ENCODE measurements at places on chromosomes 1 and 21.
A peak's percentile ranks its signal among the peaks of the same experiment; 100 is the strongest.

- no peak for DNase-seq
These were observed 8.0 kb upstream of the CCDC190 start for GRCh38 chr1:162868972-162869371.

DNA sequence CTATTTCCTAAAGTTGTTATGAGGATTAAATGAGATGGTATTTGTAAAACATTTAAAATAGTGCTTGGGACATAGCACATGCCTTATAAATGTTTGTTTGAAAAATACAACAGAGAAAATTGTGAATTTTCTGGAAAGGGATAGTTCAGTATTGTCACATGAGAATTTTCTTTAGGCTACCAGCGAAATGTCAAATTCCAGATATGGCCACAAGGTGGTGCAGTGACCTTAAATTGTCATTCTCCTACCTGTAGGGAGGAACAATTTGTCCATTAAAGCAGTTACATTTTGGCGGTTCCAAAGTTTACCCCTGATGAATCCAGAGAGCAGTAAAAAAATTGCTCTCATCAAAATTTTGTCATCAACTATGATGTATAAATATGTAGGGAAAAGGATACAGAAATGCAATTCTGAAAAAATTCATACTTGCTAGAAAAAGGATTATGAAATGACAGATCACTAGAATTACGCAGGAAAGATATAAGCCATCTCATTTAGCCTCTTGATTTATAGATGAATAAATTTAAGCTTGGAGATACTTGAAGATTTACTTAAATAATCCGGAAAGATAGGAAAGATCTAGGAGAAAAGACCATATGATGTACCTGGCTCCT is 50.2 kb upstream of the TSHB start:
- DNase-seq = peak; percentile 58

GRCh38 chr1:115041654-115042053 is 12.0 kb downstream of the TSHB start:
- no peak for DNase-seq

GRCh38 chr1:17363771-17364170 is 8.2 kb upstream of the PADI6 start:
- no peak for DNase-seq

DNA sequence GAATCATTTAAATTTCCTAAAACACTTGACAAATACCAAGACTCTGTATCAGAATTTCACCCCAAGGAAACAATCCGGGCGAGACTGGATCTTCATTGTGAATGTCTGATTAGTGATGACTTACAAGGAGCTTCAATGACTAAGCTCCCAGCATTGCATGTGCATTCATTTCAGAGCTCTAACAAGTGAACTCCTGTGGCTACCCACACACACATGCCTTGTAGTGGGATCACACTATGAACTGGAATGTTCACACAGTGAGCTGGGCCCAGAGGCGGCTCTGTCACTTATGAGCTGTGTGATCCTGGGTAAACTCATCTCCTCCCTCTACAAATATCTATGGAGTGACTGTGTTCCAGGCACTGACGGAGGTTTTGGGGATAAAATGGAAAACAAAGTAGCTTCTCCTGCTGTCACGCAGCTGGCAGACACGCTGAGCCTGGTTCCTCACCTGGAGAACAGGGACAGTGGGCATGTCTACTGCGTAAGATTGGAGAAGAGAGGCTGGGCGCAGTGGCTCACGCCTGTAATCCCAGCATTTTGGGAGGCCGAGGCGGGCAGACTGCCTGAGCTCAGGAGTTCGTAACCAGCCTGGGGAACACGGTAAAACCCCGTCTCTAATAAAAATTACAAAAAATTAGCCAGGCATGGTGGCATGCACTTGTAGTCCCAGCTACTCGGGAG is 56.9 kb downstream of the CLSTN1 start:
- no peak for DNase-seq

- DNase-seq = no peak
These were observed 22.8 kb downstream of the LDLRAP1 start for GRCh38 chr1:25566176-25566729.

DNA sequence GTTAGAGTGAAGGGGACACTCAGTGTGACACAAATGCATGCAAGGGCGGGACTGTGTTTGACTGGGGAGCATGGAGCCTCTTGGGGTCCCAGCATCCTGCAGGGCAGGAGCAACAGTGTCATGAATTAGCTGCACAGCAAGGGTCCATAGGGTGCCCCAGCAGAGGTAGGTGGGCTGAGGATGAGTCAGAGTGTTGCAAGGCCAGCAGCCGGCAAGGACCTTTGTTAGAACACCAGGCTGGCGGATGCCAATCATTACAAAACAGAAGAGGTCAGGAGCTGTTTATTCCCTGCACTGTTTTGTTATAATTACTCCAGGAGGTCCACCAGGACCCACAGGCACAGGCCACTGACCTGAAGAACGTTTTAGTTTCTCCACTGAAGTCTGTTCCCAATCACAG is 362.2 kb upstream of the DUSP10 start:
- DNase-seq = no peak

DNA sequence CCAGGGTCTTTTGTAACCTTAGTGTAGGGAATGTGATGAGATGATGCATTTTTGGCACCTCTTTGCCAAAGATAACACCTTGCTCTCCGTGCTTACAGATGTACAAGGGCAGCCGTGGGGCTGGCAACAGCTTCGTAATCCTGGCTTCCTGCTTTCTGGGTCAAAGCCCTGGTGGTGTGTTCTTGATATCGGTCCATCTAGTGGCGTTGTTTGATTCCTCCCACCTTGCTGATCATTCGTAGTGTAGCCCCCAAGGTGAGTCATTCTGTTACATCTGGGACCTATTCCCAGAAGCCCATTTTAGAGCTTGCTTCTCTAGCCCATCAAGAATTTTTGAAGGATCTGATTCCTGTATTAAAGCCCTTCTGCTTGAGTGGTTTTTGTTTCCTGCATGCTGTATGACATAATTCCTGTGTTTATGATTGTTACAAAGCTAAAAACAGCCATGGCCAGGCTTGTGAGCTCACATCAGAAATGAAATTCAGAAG is 7.0 kb upstream of the CCT8 start:
- no peak for DNase-seq

- no peak for DNase-seq
These were observed 30.1 kb upstream of the VASH2 start for GRCh38 chr1:212920246-212920645.

DNA sequence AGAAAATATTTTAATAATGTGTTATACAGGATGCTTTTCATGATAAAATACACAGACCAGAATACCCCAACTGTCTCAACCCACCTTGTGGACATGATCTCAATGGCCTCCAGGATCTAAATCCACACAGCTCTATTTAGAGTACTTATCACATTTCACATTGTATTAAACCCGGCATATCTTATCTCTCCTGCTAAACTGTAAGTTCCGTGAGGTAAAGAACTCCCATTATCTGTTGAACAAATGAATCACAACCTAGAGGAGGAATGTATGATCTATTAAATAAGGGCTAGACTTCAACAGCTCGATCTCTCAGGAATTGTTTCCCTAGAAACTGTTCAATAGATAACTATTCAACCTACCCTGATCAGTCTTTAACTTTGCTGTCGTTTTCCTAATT is 6.9 kb downstream of the ETV3 start:
- no peak for DNase-seq

- DNase-seq = no peak
These were observed 61.7 kb upstream of the TNFSF4 start for GRCh38 chr1:173268786-173269277.

DNA sequence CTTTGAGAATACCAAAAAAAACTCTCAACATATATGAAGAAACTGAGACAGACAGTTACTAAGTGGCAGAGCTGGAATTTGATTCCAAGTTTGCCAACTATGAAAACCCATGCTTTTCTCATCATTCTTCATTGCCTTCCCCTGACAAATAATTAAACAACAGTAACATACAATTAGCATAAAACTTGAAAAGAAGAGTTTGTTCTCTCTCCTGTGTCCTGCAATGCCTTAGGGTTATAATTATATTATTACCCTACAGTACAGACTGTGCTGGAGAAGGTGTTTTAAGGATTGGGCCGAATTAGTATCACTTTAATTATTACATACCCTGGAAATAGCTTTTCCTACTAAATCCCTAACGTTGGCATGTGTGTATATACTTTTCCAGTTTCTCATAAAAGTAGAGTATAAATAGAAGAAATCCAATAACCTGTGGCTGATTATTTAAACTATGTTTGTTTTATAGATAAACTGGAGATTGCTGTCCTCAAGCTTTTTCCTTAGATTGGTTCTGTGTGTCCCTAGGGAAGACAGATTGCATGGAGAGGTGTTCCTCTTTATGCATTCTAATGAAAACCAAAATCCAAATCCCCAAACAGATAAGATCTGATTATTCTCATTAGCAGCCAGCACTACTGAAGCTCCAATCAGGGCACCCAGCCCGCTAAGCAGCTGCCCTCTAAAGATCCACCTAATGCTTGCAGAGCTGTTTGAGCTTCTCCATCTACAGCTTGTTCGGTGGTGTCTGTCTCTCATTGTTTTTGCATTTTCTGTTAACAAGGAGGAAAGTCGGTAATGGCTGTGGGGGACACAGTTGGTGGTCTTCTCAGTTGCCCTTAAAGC is 156.3 kb downstream of the TM2D1 start:
- DNase-seq = peak; percentile 15

DNA sequence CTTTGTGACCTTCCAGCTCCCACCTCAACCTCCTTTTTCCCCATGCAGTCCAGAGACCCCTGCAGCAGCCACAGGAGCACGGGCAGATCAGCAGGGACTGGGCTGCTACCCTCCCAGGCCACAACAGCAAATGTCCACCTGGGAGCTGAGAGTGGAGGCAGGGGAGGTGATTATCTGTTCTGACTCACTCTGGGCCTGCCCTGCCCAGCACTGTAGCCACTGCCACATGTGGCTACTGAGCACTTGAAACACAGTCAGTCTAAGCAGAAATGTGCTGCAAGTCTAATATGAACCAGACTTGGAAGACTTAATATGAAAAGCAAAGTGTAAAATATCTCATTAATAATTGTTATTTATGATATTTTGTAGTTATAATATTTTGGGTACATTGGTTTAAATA is 148.9 kb upstream of the VANGL1 start:
- no peak for DNase-seq

- no peak for DNase-seq
These were observed 143.2 kb downstream of the MIS18A start for GRCh38 chr21:32135401-32136363.

GRCh38 chr21:24781146-24781545 is 826.1 kb downstream of the MRPL39 start:
- no peak for DNase-seq

GRCh38 chr1:186541003-186541402 is 80.1 kb upstream of the PDC start:
- DNase-seq = no peak

DNA sequence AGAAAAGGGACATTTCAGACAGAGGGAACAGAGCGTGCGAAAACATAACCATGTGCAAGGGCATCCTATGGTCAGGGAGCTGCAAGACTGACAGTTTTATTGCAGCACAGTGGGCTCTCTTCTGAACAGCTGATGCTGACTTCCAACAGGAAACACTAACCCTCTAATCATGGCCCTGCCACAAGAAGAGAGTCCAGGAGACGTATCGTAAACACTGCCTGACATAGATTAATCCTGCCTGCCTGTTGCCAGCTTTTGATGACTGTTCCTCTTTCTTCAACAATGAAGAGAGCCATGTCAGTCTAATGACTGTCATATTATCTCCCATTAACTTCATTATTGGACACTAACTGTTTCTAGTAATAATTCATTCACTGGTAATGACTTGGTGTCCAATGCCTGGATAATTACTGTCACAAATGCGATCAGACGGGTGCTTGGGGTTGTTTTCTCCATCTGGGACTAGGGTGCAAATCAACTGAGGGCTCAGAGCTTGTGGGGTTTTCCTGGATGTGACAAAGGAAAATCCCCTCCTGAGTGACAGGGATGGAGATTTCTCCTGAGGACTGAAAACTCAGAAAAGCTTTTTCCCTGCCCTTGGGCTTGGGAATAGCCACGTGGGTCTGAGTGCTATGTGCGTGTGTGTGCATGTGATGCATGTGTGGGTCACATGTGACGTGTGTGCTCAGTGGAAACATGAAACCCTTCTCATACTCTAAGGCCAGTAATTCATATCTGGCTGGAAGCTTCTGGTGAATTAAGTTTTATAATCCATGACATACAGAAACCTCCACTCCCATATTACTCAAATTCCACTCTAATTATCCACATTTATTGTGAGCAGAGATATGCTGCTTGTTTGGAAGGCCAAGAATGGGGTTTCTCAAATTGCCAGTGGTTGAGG is 144.0 kb upstream of the PLXNA2 start:
- DNase-seq = peak; percentile 44

DNA sequence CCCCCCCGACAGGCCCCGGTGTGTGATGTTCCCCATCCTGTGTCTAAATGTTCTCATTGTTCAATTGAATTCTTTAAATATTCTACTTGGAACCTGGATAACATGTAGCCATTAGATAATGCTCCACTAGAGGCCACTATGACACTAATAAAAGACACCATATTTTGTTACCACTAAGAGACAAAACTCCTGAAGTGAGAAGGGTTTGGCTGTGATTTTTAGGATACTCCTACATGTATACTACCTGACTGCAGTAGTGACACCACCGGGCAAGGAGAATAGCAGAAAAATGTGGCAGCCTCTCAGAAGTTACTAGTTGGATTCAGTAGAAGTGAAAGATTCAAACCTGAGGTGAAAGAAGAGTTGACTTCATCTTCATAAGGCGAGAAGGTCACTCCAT is 36.0 kb downstream of the F5 start:
- DNase-seq = no peak

- DNase-seq = no peak
These were observed 22.7 kb downstream of the SLC35D1 start for GRCh38 chr1:67031121-67031858.

GRCh38 chr1:116002781-116003420 is 26.6 kb downstream of the SLC22A15 start:
- DNase-seq = no peak

DNA sequence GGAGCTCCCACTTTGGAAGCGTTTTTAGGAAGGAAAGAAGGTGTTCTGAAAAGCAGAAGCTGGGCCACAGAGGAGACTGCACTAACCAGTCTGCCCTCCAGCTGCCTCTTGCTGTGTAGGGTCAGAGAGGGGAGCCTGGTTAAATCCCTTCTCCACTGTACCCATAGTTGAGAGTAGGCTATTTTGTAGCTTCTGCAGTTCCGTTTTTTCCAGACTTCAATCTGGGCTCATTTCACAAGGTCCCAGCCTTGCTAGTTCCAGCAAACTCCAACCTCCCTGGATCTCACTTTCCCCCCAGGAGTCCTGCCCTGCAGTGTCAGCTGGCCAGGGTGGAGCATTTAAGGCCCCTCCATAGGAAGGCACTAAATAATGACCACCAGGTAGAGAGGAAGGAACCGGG is 11.0 kb downstream of the TNN start:
- DNase-seq = no peak

- DNase-seq = no peak
These were observed 523.5 kb upstream of the CAMK1G start for GRCh38 chr1:209059981-209060380.

- no peak for DNase-seq
These were observed 640.6 kb downstream of the PTPRU start for GRCh38 chr1:29876902-29877301.

- DNase-seq = no peak
These were observed 1.9 kb downstream of the PLCH2 start for GRCh38 chr1:2477791-2478499.

Data from BE2C (cell line).